ENCODE measurements at places on chromosomes 3 and 15.

DNA sequence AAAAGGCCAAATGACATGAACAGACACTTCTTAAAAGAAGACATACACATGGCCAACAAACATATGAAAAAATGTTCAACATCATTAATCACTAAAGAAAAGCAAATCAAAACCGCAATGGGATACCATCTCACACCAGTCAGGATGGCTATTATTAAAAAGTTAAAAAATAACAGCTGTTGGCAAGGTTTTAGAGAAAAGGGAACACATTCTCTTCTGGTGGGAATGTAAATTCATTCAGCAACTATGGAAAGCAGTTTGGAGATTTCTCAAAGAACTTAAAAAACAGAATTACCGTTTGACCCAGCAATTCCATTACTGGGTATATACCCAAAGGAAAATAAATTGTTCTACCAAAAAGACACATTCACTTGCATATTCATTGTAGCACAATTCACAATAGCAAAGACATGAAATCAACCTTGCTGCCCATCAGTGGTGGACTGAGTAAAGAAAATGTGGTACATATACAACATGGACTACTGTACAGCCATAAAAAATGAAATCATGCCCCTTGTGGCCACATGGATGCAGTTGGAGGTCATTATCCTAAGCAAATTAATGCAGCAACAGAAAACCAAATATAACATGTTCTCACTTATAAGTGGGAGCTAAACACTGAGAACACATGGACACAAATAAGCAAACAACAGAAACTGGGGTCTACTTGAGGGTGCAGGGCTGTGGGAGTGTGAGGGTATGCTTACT, 190.7 kb upstream of the MCTP2 start:
- DNase-seq = no peak

- DNase-seq = peak; percentile 70
Observed at GRCh38 chr3:193981504-193981903, 154.4 kb upstream of the HES1 start.

DNA sequence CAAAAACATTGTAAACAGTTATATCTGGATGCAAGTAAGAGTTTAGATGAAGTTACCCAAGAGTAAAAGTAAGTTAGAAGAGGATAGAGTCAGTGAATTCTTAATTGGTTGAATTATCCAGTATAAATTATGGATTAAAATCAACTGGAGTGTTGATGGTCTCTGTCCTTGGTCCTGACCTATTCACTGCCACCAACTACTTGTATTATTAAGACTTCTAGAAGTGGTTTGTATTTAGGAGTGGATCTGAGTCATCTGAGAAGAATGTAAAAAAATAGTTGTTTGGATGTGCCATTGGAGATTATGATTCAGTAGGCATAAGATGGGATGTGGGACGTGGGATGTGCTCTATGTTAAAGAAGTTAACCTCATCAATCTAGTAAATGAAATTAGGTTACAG, 86.4 kb downstream of the SYNPR start:
- no peak for DNase-seq

DNA sequence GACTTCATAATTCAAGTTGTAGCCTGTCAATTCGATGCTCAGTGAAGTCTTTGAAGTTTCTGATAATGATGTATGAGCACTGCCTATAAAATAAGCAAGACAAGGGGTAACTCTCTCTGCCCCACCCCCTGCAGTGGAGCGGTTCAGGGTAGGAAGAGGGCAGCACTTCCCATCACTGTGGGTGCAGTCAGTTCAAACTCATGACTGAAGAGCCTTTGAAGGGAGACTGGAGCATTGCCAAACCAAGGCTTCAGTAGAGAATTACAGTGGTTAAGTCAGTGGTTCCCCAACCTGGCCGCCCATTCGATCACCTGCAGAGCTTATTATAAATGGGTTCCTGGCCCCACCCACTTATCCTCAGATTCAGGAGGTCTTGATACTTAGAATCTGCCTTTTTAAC, 190.6 kb downstream of the SHQ1 start:
- no peak for DNase-seq

- no peak for DNase-seq
Observed at GRCh38 chr15:90808517-90809235, 59.7 kb upstream of the FURIN start.

DNA sequence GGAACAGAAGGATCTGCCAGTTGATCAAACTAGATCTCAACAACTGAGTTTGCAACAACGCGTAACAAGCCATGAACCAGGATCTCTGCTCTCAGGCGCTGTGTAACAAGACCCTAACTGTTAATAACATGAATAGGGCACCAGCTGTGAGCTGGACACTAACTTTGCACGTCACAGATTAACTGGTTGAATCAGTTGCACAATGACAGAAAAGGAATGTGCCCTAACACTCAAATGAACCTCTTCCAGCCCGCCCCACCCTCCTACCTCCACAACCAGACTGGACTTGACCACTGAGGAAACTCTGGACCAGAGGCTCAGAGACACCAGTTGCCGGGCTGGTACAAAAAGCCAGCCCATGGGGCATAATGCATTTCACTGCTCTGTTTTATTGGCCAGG, 34.3 kb downstream of the MCF2L2 start:
- DNase-seq = no peak

- no peak for DNase-seq
Observed at GRCh38 chr15:58505581-58505980, 73.8 kb downstream of the LIPC start.
